ENCODE measurements at places on chromosomes 12 and 14. TPM values are rescaled to one million over a fixed set of nuclear protein-coding genes. Genes with fewer than 3 reads are reported as not detected.

GRCh38 chr14:32693114-32693513, 245.6 kb upstream of the NPAS3 start:
- H3K36me3 ChIP-seq: no peaks in the 10 kb centered on the region
- DNase-seq: no peak
- H3K27me3 ChIP-seq: no peaks in the 10 kb centered on the region
- H3K27ac ChIP-seq: no peak overlapping the region

DNA sequence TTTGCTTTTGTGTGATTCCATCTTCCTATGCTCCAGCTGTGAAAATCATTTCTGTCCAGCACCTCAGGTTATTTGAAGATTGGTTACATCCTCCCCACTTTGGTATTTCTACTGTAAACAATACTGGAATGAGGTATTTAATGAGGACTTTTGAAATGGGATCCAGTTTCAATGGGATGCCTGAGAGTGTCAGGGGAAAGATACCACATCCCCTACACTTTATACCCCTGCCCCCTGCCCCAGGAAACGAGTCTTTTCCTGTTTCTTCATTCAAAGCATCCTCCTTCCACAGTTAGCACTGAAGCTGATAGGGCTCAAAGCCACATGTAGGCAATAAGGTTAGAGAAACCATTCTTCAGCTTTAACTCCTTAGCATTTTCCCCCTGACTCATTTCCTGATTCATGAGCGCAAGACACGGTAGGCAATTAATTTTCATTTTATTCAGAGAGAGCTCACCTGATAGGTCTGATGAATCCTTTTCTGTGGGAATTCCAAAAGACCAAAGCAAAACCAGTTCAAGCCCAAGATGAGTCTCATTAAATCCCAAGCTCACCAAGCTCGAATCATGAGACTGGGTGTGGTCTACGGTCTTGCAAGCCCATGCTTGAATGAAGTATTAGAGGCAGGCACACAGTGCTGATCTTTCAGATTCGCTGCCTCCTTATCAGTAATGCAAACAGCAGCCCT, 143.6 kb upstream of the CRY1 start:
- H3K27me3 ChIP-seq: no peaks in the 10 kb centered on the region
- H3K4me3 ChIP-seq: no peak overlapping the region
- DNase-seq: no peak

- H3K27me3 ChIP-seq: no peaks in the 10 kb centered on the region
- no peaks in the 10 kb centered on the region for H3K36me3 ChIP-seq
- DNase-seq: no peak
- peaks cover 8% of the 10 kb centered on the region for H3K4me1 ChIP-seq
- no peak overlapping the region for H3K27ac ChIP-seq
Observed at GRCh38 chr12:107033758-107034739, 47.1 kb upstream of the MTERF2 start.

DNA sequence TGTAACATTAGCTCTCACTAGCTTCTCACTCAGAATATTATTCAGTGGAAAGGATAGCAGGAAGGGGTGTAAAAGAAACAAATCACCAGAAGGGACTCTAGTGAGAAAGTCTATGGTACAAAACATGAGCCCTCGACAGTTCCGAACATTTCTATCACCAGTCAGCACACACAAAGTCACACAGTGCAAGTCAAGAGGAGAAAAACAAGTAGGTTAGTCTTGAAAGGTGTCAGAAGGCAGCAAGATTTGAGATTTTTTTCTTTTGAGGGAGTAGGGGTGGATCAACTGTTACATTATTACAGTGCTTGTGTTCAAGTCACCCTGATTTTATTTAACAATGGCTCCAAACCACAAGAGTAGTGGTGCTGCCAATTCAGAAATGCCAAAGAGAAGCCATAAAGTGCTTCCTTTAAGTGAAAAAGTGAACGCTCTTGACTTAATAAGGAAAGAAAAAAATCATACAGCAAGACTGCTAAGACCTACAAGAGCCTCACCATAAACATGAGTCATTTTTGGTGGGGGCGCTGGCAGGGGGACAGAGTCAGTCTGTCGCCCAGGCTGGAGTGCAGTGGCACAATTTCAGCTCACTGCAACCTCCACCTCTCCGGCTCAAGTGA, 42.3 kb downstream of the GNS start:
- no peaks in the 10 kb centered on the region for H3K4me1 ChIP-seq
- H3K27ac ChIP-seq: no peak overlapping the region
- no peaks in the 10 kb centered on the region for H3K27me3 ChIP-seq
- no peak for DNase-seq
- no peak overlapping the region for H3K4me3 ChIP-seq

DNA sequence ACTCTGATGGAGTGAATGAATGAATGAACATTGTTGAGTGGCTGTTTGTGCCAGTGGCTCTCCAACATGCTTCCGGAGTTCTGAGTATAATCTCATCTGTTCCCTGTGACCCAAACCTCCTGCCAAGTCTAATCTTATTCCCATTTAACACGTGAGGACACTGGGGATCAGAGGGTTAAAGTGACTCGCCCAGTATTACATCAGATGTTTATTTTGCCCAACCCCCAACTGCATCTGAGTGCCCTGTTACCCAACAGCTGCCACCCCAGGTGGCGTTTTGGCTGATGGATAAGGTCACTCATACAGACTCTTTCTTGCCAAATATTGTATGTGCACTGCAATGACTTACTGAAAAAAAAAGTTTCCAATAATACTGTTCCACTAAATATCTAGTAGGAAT, 210.9 kb downstream of the EXOC5 start:
- no peak overlapping the region for H3K27ac ChIP-seq
- no peak for DNase-seq
- H3K27me3 ChIP-seq: no peaks in the 10 kb centered on the region
- no peak overlapping the region for H3K4me3 ChIP-seq
- no peaks in the 10 kb centered on the region for H3K4me1 ChIP-seq

Gene MYO1H
- total RNA-seq: not detected

Gene DEPDC4
- not detected for total RNA-seq

All from tibial nerve (tissue), 4 donors.